ENCODE measurements at places on chromosomes 1 and 21.

DNA sequence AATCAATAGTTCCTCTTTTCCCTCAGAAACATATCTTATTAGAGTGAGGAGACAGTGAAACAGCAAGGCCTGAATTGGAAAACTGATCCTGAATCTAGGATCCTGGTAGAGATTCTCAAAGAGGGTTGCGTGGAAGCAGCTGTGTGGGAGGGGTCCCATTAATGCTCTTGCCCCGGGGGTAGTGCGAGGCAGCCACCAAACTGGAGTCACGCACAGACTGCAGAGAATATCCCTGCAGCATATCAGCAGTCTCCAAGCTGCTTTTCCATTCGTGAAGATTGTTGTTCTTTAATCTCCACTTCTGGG lies 150.1 kb downstream of the DISC1 start:
- no peak for DNase-seq

DNA sequence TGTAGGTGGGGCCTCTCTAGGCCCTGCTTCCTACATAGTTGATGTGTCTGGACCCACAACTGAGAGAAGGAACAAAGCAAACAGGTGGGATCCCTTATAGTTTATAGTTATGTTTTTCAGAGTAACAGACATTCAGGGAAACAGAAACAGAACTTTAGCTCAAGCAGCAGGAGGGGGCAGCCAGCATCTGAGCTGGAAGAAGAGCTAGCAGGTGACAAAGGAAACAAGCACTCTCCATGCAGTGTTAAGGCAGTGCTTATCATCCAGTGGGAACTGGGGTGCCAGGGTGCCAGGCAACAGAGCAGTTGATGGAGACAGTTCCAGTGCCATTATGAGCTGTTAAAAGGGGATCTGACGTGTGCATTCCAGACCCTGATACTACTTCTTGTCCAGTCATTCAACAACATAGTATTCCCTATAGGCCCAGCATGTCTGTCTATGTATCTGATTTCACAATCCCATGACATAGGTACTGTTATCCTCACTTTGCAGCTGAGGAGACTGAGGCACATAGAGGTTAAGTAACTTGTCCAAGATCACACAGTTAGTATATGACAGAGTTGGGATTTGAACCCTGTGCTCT lies 13.5 kb downstream of the HIVEP3 start:
- no peak for DNase-seq

DNA sequence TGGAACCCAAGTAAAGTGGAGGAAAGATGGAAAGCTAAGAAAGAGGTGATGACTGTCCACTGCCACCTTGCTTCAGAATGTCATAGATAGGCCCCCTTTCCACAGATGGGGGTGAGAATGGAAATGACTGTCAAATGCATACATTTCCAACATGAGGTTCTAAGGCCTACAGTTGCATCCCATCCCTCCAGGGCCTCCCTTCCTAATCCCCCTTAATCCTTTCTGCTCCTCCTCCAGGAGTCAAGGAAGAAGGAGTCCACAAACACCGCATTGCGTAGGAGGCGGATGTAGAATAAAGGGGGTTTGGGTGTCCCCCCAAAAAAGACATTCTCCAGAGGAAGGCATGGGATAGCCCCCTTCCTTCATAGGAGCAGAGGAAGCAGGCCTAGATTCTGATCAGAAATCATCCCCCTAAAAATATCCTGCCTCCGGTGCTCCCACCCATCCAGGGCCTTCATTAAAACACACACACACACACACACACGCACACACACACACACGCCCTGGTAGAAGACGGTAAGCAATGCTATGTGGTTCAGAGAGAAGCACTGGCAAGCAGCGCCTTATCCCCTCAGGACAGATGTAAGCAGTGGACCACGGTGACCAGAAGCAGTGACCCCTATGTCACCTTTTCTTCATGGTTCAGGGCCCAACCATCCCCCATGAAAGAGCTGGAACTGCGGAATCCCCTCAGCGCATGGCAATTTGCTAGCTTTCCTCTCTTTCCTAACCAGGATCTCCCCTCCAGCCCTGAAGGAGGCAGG lies 2.0 kb downstream of the SV2A start:
- no peak for DNase-seq

DNA sequence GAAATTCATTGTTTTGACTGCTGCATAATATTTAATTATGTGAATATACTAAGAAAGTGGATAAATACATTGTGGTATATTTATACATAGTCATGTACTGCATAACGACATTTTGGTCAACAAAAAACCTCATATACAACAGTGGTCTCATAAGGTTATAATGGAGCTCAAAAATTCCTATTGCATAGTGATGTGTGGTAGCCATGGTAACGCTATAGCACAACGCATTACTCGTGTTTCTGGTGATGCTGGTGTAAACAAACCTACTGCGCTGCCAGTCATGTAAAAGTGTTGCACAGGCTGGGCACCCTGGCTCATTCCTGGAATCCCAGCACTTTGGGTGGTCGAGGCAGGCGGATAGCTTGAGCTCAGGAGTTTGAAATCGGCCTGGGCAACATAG lies 52.6 kb upstream of the NHLH2 start:
- DNase-seq = no peak

- no peak for DNase-seq
These were observed 52.8 kb upstream of the TRABD2B start for GRCh38 chr1:48049823-48050535.

DNA sequence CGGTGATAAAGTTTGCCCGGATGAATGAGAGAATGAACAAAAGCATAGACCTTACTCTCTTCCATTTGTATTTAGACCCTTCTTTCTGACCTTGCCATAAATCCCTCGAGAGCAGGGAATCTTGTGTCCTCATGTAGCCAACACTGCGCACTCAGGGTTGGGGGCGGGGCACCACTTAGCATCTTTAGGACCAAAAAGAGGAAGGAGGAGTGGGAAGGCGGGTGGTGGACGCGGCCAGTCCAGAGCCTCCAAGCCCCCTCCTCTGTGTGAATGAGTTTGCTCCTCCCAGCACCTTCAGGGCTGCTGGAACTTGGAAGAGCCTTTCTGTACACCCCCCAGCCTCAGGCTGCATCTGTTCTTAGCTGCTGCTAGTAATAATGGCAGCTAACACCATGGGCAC lies 141.9 kb upstream of the TMEM51 start:
- DNase-seq = no peak

- DNase-seq = no peak
These were observed 109.5 kb upstream of the JUN start for GRCh38 chr1:58893257-58893869.

- DNase-seq = no peak
These were observed 63.9 kb downstream of the LYST start for GRCh38 chr1:235802573-235803346.

DNA sequence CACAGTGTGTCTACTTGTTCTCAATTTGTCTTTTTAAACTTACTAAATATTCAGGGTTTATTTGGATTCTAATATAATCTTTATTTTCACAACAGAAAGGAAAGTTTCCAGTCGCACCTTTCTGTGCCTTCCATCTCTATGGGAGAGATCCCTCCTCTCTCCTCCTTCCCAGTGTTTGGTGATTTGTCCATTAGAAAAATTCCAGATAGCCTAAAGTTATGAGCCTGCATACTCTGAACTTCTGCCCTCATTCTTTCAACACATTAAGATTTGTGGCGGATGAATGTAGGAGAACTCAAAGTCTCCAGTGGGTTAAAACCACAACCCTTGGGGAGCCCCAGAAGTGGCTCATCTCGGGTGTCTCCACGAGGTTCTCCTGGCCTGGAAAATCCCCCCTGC lies 3.6 kb downstream of the NHLH2 start:
- no peak for DNase-seq

DNA sequence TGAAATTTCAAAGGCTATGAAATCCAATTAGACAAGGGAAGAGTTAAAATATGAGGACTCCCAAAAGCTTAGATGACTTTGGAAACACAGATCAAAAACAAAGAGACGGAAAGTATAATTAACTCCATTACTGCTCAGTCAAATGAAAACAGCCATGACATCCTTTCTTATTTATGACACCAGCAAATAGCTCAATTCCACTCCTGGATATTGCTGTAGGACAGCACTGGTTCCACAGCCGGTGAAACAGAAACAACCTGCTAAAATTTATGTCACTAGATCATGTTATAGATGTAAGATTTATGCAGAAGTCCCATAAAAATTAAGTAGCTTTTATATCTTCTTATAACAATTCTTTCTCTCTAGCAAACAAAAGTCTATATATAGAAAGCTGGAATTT lies 65.6 kb upstream of the RRP15 start:
- no peak for DNase-seq

- DNase-seq = no peak
These were observed 9.5 kb downstream of the RER1 start for GRCh38 chr1:2400950-2401649.

Measured in smooth muscle cell of the brain vasculature (primary cell).